ENCODE measurements at places on chromosomes 4 and X.

- no peak for DNase-seq
Measured at GRCh38 chr4:87120411-87121162, 99.8 kb downstream of the KLHL8 start.

- DNase-seq = no peak
Measured at GRCh38 chr4:78069859-78070258, 12.7 kb downstream of the FRAS1 start.

DNA sequence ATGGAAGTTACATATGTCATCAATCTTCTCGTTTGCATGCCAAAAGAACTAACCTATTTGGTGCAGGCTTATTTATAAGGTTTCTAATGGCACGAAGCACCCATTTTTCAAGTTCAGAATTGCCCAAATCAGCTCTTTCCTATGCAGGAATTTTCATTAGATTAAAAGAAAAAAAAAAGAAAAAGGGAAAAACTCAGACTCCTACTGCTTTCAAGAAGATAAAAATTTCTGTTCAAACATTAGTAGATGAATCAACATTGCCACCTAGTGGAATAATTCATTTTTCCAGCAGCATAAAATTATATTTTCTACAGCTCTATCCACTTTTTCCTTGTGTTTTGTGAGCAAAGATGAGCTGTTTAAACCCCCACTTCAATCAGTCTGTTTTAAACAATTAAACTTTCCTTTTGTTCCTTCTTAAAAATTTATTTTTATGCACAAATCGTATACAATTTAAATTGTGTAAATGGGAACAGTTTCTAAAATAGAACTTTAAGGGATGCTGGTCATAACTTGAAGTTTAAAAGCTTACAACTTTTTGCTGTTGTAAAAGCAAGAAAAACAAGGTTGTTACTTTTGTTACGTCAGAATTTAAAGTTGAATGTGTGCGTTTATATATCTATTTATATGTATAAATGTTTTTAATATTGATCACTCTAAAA is 309.9 kb downstream of the ARAP2 start:
- no peak for DNase-seq

GRCh38 chr4:105991726-105992125 is 96.5 kb downstream of the NPNT start:
- DNase-seq = no peak

- no peak for DNase-seq
Measured at GRCh38 chrX:29281078-29281742, 694.0 kb downstream of the IL1RAPL1 start.

DNA sequence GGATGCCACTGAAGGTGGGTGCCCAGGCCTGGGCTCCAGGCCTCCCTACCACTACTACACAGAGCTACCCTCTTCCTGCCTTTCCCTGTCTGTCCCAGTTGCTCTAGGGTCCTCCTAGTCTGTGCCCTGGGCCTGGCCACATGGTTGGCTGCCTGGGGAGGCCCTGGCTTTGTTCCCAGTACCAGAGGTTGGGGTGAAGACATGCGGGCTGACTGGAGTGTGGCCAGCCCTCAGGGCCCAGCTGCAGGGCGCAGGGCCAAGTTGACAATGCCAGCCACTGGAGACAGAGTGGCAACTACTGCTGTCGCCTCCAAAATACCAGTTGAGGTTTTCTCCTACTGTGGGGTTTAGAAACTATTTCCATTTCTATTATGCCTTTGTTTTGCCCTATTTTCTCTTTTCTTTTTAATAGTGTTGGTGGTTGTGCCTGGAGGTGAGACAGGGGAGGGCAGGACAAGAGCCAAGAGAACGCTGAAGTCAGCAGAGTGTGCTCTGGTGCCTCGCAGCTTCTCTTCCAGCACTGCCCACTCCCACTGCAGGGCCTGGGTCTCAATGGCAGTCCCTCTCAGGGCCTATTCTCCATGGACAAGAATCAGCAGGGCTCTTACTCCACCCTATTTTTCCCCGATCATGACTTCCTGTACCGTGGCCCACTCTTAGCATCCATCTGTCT is 32.2 kb upstream of the XPNPEP2 start:
- DNase-seq = no peak

DNA sequence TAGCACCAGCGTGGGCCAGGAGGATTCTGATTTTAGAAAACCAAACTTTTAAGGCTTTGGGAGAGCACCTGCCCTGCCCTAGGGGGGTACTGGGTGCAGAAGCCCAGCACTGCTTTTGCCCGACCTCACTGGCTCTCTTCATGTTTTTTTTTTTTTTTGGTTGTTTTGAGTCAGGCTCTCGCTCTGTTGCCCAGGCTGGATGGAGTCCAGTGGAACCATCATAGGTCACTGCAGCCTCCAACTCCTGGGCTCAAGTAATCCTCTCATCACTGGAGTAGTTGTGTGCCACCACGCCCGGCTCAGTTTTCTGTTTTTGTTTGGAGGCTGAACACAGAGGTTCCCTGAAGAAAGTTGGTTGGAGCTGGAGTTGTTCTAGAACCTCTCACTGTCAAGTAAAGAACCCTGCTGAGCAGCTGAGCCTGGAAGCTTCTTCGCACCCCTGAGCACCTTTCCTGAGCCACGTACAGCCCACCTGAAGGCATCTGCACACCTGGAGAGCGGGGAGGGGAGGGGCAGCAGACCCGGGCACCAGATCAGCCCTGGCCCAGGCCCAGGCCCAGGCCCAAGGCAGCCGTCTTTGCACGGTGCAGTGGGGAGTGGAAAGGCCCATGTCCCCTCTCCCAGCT is 49.5 kb downstream of the SHROOM2 start:
- no peak for DNase-seq

- DNase-seq = no peak
Measured at GRCh38 chr4:6492861-6493657, 20.6 kb upstream of the PPP2R2C start.

DNA sequence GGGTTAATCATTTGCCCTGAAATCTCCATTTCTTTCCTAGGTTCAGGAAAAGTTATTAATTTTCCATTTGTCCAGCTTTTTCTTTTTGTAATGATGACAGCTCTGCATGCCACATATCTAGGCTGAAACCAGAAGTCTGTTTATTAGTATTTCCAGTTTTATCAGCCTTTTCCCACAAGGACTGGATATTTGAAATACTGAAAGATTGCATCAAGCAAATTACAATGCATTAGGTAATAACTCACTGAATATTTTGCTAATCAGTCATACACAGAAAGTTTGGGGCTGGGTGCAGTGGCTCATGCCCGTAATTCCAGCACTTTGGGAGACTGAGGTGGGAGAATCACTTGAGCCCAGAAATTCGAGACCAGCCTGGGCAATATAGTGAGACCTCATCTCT is 21.5 kb downstream of the SLC9A7 start:
- no peak for DNase-seq

DNA sequence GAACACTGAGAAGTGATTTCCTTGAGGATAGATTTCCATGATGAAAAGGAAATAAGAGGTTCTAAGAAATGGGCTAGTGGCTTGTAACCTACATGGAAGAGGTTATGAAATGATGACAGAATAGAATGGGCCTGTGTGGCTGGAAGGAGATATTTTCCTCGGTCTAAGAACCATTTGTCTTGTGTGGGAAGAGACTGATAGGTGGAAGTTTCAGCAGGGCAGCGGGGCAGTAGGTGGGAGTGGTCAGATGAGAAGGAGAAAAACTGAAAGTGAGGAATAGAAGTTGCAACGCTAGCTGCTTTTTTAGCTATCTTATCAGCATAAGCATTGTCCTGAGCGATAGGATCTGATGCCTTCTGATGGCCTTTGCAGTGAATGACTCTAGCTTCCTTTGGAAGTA is 211.4 kb upstream of the GALNT7 start:
- no peak for DNase-seq

DNA sequence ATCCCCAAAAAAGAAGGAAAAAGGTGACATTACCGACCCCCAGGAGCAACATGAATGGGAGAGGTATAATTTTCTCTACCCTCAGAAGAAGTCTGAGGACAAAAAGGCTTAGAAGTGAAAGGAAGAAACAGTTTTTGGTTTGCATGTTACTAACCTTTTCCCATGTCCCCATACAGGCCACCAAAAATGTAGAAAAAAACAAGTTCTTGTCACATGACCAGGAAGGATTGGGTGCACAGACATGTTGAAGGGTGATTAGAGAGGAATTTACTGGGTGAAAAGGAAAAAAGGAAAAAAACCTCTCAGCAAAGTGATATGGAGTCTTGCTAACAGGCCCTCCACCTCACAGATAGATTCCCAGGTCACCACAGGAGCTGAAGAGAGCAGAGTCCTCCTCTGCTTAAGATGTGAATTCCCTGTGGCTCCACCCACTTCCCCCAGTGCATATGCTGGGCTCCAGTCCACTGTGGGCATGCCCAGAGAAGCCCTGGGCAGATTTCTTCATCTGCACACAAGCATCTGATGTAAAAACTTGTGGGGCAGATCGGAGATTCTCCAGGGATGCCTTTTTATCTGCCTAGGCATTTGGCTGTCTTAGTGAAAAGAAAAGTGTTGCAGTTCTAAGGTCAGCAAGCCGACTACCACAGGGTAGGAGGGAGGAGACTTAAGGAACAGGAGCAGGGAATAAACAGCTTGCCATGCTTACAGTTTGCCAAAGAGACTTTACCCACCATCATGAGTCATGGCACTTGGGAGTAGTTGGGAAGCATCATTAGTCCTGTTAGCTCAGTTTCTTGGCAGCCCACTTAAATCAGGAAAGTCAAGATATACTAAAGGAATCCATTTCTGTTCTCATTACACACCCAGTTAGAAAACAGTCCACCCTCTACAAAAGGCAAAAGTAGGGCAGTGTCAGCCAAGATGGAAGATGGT is 25.0 kb upstream of the PASD1 start:
- DNase-seq = no peak

GRCh38 chr4:48375651-48376304 is 34.4 kb downstream of the SLAIN2 start:
- DNase-seq = no peak
